Stimulated activated CD4-positive, alpha-beta T cell treated with anti-CD3 and anti-CD28 coated beads, Interleukin-1b, Interleukin-23, amount 100 ng/mL, for 1 hour (primary cell): ENCODE measurements at places on chromosomes 12 and 14.

DNA sequence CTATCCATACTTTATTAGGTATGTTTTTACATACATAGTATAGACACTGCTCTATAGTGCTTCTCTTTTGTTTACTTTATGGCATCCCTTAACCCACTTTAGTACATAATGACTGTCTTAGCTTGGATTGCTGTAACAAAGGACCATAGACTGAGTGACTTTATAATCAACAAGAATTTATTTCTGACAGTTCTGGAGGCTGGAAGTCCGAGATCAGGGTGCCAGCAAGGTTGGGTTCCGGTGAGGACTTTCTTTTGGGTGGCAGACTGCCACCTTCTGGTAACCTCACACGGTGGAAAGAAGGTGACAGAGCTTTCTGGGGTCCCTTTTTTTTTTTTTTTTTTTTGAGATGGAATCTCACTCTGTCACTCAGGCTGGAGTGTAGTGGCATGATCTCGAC, 48.6 kb upstream of the PPM1H start:
- DNase-seq, result no peak

DNA sequence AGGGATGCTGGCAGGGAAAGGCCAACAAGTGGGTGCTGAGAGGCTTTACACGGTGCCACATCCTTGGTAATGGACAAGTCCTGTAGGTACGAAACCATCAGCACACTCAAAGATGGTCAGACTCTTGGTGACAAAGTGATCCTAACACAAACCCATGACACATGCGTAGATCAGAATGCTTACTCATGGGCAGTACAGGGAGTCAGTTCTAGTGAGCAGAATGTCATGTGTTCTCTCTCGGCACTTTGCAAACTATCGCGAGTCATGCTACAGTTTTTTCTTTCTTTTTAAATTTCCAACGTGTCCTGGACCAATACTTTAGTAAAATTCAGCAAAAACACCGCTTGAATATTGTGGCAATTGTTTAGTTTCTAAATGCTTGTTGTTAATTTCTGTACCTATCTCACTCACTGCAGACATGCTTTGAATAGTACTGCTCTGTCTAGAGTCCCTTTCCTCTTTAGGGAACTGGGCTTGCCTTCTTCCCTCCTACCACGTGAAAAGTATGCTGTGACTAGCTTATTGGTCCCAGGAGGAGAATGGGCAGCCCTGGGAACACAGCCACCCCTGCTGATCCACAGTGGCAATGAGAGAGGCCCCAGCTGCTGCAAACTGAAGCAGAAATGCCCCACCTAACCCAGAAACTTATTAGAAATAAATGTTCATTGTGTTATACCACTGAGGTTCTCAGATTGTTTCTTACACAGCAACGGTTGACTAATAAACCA, 62.4 kb downstream of the UBR7 start:
- no peak for DNase-seq

DNA sequence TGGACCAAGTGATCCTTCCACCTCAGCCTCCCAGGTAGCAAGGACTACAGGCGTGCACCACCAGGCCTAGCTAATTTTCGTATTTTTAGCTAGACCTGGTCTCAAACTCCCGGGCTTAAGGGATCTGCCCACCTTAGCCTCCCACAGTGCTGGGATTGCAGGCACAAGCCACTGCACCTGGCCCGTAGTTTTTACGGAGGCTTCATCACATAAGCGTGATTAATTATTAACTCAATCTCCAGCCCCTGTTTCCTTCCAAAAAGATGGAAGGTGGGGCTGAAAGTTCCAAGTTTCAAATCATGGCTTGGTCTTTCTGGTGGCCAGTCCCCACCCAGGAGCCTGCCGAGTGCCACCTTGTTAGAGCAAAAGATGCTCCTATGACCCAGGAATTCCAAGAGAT, 22.5 kb upstream of the HIF1A start:
- DNase-seq, result no peak

- DNase-seq, result no peak
Observed at GRCh38 chr14:33675415-33676130, 275.3 kb downstream of the EGLN3 start.

GRCh38 chr12:8519171-8519570, 5.9 kb downstream of the CLEC4D start:
- DNase-seq, result no peak
